ENCODE measurements at places on chromosomes 16 and 17.

- no peak for DNase-seq
These were observed 71.1 kb downstream of the MRM1 start for GRCh38 chr17:36672403-36672918.

DNA sequence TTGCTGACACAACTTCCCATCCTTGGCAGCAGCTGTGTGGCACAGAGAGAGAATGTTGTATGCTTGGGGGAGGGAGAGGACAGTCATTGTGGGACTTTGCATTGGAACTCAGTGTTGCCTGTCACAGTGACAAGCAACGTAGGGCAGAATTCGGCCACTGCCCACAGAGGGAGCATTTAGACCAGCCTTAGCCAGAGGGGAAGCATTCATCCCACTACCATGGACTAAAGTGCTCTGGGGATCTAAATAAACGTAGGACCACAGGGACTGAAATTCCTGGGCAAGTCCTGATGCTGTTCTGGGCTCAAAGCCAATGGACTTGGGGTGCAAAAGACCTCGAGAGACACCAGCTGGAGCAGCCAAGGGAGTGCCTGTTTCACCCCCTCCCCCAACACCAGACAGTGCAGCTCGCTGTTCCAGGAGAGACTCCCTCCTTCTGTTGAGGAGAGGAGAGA, 44.9 kb downstream of the ABCA8 start:
- DNase-seq, result no peak

DNA sequence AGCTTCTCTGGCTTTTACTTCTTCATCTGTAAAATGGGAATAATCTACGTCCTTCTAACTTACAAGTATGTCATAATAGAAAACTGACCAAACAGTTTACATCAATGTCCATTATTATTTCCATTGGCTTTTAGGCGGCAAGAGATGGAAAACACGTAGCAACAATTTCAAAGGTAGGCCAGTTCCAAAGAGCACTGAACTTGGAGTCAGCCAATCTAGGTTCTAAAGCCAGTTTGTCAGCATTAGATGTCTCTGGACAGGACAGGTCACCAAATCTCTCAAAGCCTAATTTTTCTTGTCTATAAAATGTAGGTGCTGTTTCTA, 17.6 kb downstream of the HLF start:
- no peak for DNase-seq

DNA sequence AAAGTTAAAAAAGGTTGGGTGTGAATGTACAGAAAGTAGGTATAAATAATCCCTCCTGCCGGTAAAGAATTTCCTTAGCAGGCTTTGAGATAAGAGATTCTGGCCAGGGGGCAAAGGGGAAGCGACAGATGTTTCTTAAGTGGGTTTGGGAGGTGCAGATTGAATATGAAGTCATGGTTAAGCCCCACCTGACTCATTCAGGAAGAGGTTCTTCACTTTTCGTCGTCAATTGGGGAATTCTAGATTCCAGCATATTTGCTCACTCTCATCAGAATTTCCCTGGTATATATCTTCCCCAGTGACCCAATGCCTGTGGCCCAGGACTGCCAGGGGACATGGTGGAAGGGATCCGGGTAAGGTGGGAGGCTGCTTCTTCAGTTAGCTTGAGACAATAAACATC, 127.8 kb downstream of the CPPED1 start:
- DNase-seq, result peak; percentile 36

DNA sequence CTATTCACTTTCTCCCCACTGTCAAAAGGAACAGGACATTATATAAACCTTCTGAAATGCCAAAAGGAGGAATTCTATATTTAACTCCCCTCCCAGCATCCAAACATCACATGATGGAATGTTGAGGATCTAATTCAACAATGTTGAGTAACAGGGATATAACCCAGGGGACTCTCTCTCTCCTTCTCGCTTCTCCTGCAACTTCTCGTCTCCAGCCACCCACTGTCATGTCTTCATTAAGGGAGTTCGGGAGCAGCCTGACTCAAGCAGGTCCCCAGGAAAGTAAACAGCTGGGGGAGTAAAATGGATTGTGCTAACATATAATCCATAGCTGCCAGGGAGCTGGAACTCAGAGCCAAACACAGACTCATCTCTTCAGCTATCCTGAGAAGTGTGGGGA, 51.7 kb downstream of the GRIN2A start:
- DNase-seq, result peak; percentile 9

DNA sequence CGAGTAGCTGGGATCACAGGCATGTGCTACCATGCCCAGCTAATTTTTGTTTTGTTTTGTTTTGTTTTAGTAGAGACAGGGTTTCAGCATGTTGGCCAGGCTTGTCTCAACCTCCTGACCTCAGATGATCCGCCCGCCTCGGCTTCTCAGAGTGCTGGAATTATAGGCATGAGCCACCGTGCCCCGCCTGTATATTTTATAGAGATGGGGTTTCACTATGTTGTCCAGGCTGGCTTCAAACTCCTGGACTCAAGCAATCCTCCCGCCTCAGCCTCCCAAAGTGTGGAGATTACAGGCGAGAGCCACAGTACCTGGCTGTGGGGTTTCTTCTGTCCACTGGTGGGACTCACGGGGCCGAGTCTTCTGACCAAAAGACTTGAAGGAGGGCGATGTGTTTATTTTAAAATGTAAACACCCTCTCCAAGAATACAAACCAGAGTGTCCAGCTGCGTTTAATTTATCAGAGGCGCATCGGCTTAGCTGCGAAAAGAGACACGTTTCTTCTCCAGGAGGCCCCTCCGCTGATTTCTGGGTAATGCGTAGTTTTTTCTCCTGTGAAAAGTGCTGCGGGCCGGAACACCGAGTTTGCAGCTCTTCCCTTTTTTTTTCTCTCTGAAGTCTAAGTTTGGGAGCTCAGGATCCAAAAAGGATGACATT, 86.9 kb upstream of the CIBAR2 start:
- DNase-seq, result no peak

DNA sequence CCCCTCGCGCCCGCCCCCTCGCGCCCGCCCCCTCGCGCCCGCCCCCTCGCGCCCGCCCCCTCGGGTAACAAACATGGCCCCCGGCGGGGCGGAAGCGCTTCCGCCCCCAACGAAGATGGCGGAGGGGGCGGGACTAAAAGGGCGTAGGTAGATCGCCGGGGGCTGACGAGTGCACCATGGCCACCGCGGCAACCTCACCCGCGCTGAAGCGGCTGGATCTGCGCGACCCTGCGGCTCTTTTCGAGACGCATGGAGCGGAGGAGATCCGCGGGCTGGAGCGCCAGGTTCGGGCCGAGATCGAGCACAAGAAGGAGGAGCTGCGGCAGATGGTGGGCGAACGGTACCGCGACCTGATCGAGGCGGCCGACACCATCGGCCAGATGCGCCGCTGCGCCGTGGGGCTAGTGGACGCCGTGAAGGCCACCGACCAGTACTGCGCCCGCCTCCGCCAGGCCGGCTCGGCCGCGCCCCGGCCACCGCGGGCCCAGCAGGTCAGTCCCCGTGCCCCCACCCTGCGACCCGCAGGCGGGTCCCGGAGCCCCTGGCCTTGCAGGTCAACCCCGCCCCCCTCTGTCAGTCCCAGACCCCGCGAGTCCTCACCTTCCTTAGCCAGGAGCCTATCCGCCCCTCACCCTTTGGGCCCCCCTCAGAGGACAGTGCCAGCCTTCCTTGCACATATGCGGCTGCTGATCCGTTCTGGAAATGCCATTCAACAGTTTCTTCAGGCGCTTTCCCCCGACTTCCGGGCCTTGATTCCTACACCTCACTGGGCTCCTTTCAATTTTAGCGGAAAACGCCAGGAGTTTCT, at the start of gene COG1:
COG1 (plus strand) TSS at position 162 of the 808 bp plus-strand sequence; CDS start at position 177, 15 bp downstream.
- peak; percentile 96 for DNase-seq

- DNase-seq, result peak; percentile 81
These were observed 152.6 kb downstream of the CYB561 start for GRCh38 chr17:63293323-63294075.

DNA sequence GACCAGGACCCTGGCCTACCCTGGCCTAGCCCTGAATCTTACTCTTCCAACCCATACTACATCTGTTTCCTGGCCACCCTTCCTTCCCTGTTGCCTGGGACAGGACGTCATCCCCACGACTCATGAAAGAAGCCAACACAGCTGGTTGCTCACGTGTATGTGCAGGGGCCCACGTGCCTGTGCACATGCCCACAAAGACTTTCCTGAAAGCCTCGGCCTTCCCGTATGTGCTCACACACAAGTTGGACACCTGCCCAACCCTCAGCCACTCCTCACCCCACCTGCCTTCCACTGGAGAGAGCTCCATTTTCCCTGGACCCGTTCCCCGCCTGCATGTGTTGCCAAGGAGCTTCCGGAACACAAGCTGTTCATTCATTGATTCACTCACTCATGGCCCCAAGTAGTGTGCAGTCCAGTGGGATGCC, 7.0 kb downstream of the PLXDC1 start:
- no peak for DNase-seq

DNA sequence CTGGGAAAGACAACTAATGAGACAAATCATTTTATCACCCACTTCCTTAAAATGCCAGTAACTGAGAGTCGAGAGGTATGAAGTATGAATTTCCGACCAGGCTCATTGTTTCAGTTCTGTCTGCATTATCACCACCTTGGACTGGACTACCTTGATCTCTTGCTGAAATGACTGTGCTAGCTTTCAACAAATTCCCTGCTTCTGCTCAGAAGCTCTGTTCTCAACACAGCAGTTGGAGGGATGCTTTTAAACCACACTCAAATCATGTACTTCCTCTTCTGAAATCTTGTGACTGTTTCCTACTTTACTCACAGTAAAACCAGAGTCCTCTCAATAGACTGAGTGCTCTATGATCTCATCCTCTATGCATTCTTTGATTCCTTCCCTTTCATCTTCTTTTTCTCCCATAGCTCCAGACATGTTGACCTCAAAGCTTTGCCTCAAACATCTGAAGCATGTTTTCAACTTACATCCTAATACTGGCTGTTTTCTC, 195.8 kb downstream of the KCNJ2 start:
- no peak for DNase-seq

DNA sequence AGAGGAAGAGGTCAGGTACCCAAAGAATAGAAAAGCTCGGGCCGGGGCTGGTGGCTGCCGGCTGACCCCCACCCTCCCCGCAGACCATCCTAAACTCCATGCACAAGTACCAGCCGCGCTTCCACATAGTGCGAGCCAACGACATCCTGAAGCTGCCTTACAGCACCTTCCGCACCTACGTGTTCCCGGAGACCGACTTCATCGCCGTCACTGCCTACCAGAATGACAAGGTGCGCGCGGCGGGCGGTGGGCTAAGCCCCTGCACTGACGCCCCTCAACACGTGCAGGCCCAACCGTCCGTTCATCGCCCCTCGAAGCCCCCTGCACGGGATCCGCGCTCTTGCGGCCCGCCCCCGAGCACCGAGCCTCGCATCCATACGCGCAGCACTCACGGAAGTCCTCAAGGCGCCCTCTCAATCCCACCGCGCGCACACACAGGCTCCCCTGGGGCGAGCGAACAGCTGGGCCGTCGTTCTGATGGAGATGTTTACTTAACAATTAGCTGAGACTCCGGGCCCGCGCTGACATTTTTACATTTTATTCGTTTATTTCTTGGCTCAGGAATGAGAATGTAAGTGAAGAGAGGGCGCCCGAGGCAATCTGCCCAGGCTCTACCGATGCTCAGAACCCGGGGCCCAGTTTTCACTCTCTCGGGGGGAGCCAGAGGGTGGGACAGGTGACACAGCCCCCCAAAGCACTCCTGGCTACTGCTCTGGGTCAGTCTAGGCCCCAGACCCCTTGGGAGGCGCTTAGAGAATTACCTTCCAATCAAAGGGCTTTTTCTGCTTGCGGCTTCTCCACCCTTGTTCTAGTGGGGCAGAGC, 3.5 kb downstream of the TBX2 start:
- DNase-seq, result peak; percentile 77

GRCh38 chr17:18190628-18191235, 7.1 kb downstream of the ALKBH5 start:
- peak; percentile 18 for DNase-seq

GRCh38 chr16:70778901-70779309, 22.1 kb downstream of the VAC14 start:
- peak; percentile 90 for DNase-seq

DNA sequence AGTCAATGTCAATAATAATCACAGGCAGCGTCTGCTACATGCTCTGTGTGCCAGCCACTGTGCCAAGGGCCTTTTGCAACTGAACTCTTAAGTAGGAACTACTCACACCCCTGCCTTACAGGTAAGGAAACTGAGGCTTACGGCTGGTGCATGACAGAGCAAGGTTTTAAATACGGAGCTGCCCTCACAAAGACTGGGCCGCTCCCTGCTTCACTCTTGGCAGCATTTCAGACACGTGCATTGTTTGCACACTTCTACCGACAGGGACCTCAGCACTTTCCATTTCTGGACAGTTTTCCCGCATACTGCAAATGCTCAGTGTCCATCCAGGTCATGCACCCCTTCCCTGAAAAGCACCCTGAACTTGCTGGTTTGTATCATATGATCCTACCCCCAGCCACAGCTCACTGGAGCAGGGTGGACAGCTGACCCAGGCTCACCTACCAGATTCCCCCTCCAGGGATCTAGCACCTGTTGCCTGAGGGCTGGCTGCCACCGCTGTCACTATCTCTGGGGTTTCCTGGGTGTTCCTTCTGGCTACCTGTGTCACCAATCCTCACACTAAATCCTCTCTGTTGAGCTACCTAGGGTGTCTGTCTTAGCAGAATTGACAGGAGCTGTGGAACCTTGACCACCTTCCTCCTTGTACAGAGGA, 142.9 kb downstream of the C16orf78 start:
- DNase-seq, result no peak

GRCh38 chr16:68369168-68369567, 58.3 kb downstream of the PRMT7 start:
- DNase-seq, result no peak

DNA sequence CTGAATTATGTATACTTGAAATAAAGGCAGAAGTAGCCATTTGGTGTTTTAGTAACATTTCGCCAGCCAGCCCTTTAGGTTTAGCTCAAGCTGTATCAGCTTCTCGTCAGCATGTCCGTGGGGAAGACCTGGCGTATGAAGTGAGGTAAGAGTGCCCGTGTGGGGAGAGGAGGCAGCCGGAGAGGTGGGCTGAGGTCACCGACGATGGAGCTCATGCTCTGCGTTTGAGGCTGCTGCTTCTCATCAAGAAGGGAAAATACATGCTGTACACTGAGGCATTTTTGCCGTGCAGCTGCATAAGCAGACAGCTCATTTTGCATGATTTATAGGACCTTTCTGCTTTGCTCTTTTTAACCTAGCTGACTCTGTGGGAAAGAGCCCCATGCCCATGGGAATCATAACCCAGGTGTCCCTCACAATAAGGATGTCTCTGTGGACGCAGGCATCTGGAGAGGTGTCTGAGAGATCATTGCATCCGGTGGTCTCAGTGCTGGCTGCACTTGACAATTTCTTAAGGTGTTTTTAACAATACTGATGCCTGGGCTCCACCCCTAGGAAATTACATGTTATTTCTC, 179.1 kb downstream of the ABCC12 start:
- no peak for DNase-seq

- DNase-seq, result peak; percentile 91
These were observed 563.9 kb downstream of the TOX3 start for GRCh38 chr16:51982715-51983680.

- DNase-seq, result no peak
These were observed 116.4 kb upstream of the NLRP1 start for GRCh38 chr17:5700745-5701144.

GRCh38 chr17:38685491-38685890, 10.7 kb upstream of the EPOP start:
- no peak for DNase-seq

- DNase-seq, result no peak
These were observed 37.7 kb downstream of the SCNN1B start for GRCh38 chr16:23339787-23340186.
